HT-29 (cell line): ENCODE measurements at places on chromosomes 16 and 17. TPM values are rescaled to one million over a fixed set of nuclear protein-coding genes. Genes with fewer than 3 reads are reported as not detected.
A peak's percentile ranks its signal among the peaks of the same experiment; 100 is the strongest.

Gene JPH3
- total RNA-seq = not detected in 2 replicates

DNA sequence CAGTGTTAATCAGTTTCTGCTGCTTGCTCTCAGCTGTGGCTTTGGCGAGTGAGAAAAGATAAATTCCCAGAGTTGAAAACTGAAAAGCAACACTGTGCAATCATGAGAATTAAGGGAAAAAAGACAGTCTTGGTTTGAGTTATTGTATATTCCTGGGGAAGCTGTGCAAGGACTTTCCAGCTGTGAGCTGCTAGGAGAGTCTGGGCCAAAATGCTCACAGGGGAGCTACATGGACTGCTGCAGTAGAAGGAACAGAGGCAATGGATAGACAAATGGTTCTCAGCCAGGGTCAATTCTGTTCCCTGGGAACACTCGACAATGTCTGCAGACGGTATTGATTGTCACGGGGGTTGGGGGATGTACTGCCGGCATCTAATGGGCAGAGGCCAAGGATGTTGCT, 102.0 kb upstream of the ADAMTS18 start:
- DNase-seq = no peak

DNA sequence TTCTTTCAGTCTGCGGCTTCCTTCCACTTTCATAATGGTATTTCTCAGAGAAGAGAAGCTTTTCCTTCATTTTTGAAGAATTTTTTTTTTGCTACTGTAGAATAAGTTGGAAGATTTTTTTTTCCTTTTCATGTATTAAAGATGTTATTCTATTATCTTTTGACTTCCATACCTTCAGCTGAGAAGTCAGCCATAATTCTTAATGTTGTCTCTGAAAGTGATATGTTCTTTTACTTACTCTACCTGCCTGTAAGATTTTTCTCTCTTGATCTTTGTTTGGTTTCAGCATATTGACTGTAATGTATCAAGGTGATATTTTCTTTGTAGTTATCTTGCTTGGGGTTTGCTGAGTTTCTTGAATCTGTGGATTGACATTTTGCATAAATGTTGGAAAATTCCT, 143.5 kb upstream of the TOX3 start:
- DNase-seq = no peak

- no peak for DNase-seq
These were observed 52.1 kb downstream of the USP10 start for GRCh38 chr16:84751947-84752346.

- DNase-seq = peak; percentile 81
These were observed 78.8 kb upstream of the CRHR1 start for GRCh38 chr17:45705123-45706009.
